Stimulated activated CD4-positive, alpha-beta T cell treated with anti-CD3 and anti-CD28 coated beads, Interleukin-4, amount 100 ng/mL, for 24 hours (primary cell): ENCODE measurements at places on chromosomes 2 and 18.

- DNase-seq, result no peak
Observed at GRCh38 chr18:9862686-9863085, 23.1 kb upstream of the TXNDC2 start.

- no peak for DNase-seq
Observed at GRCh38 chr2:159505196-159505595, 111.2 kb downstream of the BAZ2B start.

GRCh38 chr2:129642526-129643043 is 336.9 kb upstream of the RAB6C start:
- no peak for DNase-seq

GRCh38 chr18:56453631-56454030 is 184.8 kb downstream of the TXNL1 start:
- DNase-seq, result no peak

GRCh38 chr2:24501813-24502212 is 10.8 kb downstream of the NCOA1 start:
- no peak for DNase-seq

DNA sequence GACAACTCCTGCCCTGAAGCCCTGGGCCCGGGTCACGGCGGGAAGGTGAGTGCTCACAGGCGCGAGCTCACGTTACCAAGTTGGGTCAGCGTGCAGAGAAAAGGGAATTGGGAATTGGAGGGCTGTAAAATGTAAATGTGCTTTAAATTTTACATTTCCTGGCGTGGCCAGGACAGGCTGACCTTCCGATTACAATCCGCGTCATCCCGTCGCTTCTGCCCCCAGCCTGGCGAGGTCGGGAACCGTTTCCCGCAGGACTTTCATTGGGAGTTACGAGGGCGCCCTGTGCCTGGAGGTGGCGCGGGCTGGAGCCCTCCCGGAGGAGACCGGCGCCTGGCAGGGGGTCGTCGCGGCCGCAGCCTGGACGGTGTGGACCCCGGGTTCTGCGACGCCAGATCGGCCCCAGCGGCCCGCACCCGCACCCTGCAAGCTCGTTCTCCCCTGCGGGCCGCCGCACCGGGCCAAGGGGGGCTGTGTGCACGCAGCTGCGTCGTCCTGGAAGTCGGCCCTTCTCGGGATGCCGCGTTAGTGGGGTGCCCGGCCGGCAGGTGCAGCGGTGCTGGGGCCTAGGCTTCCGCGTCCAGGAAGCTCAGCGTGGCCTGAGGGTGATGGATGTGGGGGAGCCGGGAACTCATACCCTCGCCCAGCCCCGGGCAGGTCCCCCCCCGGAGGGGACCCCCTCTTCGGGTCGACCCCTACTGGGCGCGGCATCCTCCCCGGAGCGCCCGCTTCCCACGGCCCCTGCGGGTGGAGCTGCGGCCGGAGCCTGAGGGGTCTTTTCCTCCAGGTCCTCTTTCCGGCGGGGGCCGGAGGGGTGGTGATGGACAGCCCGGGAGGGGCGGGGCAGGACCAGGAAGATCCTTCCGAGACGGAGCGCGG is 63.9 kb downstream of the LRRFIP1 start:
- peak; percentile 36 for DNase-seq

DNA sequence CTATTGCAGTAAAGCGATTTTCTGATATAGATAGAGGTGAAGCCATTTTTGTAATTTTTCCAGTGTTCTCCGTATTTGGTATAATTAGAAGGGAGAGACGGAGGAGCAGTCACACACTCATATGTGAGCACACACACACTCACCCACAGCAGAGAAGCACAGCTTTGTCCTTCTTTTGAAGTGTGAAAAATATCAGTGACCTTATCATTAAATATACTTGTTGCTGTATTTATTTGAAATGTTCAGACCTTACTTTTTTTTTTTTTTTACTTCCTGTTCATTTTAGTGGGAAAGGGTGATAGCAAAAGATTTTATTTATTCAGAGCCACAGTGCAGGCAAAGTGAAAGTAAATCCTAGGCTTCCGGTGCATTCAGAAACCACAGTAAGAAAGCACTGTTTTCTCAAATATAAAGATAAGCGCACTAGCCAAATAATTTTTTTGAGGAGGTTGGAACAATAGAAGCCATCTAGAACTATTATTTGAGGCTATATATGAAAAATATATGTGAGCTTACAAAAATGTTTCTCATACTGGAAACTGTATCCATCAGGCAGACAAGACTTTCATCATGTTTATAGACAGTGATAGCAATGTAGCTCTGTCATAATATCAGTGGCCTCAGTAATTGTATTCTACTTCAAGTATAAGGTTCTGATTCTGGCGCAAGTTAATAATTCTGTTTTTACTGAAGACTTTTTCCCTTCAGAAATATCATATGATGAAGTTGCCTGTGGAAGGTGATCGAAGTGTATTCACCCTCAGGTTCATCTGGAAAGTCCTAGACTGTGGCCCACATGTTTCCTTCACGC is 37.2 kb downstream of the TSHZ1 start:
- DNase-seq, result no peak

DNA sequence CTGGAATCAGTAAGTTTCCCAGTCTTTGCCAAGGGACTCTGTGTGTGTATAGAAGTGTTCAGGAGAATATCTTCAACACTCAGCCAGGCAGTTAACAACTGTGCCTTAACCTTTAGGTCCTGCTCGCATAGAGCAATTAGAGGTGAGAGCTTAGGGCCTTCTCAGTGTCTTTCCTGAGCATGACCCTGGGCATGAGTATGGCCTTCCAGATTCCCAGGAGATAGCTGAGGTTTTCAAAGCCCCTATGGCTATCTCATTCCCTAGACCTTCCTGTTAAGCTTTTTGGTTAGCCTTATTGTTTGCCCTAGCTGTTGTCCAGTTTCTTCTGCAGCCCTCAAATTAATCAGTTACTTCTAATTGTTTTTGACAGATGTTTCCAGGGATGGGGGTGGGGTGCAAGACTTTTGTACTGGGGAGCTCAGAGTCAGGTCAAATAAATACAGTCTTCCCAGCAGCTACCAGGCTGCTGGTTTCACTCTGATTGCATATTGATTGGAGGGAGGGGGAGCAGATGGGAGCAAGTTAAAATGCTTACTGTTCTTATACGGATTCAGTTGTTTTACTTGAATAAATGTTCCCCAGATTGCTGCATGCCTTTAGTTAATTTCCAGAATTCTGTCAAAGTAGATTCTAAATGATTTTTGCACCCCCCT is 23.1 kb downstream of the PDK1 start:
- no peak for DNase-seq

DNA sequence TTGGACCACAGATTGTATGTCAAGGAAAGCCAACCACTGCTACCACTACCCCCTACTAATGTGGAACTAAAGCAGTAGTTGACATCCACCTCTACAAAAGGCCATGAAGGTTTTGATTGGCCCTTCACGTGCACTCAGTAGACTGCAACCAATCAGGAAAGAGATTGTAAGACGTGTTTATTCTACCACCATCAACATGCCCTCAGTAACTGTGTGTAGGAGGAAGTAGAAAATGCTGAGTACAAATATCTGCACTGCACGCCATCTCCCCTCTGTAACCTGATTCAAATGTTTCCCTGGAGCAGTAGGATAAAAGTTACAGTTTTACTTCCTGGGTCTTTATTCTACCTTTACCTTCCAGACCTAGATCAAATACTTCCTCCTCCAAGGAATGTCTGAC is 2.9 kb upstream of the CASP10 start:
- DNase-seq, result no peak

DNA sequence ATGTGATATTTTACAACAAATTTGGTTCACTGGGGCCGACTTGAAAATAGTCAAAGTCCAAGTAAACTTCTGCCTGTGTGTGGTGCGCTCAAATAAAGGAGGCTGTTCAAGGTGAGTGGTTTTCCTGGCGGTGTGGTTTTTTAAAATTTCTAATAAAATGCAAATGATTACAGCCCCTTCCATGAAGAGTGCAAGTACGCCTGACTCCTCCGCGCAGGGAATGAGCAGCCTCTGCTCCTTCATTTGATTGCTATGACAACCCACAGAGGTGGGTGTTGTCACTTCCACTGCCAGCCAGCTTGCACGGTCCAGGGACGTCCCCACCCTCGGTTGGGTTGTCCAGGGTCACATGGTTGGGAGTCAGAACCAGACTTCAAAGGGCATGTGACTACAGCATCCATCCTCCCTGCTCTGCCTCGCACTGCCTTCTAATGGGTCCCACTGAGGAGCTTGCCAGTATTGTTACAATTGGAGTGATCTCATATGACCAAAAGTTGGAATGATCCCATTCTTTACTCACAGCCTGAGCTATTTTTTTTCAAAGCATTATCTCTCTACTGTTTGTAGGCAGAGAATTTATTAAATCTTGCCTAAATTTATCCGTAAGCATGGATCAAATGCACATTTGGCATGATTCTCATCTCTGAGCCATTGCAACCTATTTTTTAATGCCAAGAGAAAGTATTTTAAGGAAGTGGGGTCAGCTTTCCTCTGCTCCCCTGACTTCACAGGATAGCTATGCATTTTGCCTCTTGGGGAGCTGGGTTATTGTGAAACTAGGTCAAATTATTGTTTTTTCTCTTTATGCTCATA is 121.3 kb downstream of the AGAP1 start:
- DNase-seq, result no peak

DNA sequence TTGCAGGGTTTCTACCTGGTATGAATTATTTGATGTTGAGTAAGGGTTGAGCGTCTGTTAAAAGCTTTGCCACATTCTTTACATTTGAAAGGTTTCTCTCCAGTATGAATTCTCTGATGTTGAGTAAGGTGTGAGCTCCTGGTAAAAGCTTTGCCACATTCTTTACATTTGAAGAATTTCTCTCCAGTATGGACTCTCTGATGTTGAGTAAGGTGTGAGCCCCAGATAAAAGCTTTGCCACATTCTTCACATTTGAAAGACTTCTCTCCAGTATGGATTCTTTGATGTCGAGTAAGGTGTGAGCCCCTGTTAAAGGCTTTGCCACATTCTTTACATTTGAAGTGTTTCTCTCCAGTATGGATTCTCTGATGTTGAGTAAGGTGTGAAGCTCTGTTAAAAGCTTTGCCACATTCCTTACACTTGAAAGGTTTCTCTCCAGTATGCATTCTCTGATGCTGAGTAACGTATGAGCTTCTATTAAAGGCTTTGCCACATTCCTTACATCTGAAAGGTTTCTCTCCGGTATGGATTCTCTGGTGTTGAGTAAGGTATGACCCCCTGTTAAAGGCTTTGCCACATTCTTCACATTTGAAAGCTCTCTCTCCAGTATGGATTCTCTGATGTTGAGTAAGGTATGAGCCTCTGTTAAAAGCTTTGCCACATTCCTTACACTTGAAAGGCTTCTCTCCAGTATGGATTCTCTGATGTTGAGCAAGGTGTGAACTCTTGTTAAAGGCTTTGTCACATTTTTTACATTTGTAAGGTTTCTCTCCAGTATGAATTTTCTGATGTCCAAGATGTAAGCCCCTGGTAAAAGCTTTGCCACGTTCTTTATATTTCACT is 27.1 kb downstream of the ZNF519 start:
- no peak for DNase-seq

DNA sequence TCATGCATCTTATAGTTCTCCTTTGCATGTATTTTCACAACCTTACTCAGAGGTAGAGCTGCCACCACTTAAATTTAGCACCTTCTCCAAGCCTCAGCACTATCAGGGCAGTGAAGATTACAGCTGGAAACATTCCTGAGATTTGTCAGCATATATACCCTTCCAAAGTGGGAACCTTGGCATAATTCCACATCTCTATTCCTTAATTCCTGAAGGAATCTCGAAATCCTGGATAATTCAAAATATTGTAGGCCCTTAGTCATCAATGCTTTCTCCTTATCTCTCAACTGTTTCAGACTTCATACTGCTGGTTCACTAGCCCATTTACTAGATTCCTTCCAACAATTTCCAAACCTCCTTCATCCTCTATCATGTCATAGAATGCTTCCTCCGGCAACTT is 87.4 kb downstream of the ITSN2 start:
- DNase-seq, result no peak

DNA sequence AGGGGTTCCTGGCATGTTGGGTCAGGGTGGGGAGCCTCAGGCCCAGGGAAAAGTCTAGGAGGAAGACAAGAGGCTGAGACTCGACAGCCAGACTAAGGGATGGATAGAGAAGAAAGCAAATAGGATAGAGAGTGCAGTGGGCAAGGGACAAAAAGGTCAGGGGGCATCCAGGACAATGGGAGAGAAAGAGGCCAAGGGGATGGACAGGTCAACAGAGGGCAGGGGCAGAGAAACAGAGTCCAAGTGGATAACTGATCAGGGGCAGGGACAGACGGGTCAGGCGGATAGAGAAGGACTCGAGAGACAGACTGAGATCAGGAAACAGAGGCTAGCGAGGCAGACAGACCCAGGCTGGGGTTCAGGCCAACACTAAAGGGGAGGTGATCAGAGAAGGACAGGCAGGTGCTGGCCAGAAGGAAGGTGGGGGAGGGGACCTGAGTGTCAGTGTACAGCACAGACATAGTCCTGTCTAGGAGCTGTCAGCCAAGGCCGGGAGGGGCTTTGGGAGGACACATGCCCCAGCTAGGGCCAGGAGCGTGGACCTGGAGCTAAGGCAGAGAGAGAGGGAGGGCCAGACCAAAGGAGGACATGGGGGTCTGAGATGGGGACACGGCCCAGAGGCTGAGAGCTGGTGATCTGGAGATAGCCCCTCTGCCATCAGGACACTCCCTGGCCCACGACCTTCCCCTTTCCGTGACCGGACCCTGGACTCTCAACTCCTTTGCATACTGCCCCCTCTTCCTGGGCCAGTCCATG is 12.2 kb downstream of the ASIC4 start:
- DNase-seq, result no peak

DNA sequence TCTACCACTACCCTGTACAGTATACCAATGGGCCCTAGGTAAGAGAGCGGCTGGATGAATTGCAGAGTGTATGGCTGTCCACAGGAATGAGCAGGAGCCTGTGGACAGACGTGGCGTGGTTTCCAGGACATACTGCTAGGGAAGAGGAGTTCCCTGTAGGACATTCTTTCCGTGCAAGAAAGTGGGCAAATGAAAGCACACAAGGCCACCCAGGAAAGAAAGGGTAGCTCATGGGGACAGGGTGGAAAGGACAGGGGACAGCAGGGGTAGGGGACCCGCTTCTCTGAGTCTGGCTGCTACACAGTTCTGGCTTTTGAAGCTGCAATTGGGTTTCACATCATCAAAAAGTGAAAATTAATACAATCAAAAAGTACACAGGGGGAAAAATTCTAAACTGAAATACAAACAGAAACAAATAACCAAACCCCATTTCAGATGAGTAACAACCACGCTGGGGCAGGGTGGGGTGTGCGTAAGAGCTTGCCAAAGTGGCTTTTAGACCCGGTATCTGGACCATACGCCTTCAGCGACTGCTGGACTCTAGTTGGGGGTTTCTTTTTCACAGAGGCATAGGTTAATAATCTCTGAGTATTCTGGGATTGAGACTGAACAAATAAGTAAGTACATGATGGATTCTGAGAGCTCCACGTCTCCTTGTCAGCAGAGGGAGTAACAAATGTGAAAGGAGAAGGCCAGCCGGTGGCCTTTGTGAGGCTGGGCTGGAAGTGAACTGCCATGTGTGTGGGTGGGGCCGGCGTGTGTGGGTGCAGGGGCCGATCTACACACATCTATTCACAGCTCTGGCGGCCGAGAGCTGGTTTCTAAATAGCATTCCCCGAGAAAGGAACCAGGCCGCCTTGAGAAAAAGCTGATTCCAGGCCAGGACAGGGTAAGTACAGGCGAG is 84.0 kb downstream of the HDAC4 start:
- DNase-seq, result no peak
